HT1080 (cell line): ENCODE measurements at places on chromosomes 16 and 17. TPM values are rescaled to one million over a fixed set of nuclear protein-coding genes. Genes with fewer than 3 reads are reported as not detected.
A peak's percentile ranks its signal among the peaks of the same experiment; 100 is the strongest.

DNA sequence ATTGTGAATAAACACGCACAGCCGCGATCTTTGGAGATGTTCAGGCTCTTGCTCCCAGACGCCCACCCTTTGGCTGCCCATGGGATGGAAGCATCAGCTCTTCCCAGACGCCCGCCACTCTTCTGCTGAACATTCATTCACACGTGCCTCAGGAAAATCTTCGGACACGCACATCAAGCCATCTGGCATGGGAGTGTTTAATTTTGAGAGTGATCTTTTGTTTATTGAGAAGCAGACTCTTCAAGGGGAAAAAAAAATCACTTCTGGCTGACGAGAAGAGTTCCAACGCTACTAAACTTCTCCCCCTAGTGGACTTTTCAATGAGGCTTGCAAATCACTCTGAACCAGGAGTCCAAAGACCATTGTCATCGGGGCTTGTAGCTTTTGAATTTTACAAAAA is 62.0 kb upstream of the NUDT7 start:
- peak; percentile 56 for DNase-seq

DNA sequence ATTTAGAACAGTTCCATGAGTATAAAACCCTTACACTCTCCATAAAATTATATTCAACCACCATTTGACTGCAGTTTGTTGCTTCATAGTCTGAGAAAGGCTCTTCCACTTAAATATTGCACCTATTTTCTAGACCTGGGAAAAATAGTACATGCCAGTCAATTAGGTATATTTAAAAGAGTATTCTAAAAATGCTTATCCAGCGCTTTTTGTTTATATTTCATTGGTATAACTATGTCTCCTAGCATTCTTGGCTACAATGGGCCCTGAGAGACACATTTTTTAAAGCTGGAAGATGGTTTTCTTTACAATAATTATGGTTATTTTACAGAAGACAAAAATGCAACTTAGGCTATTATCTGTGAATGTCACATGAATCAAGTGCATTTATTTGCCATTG is 439.4 kb downstream of the KCNJ18 start:
- DNase-seq: no peak

The GPRC5B gene
- 1.2 and 2.7 TPM in 2 replicates for total RNA-seq

The PIPOX gene
- 0.14 and 0.33 TPM in 2 replicates for total RNA-seq

DNA sequence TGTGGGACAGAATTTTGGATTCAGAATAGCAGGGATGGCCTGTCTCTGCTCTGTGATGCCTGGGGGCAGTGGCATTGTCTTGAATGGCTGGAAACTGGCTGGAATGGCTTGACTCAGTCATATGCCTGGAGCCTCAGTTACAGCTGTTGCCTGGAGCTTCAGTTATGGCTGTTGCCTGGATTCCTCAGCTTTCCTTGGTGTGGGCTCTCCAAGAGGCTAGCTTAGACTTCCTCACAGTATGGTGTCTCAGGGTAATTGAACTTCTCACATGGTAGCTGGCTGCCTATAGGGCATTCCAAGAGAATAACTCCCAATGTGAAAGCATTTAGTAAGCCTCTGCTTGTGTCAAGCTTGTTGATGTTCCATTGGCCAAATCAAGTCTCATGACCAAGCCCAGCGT is 21.1 kb downstream of the KRT23 start:
- DNase-seq: no peak

- no peak for DNase-seq
These were observed 2.9 kb upstream of the ZSCAN10 start for GRCh38 chr16:3101841-3102470.

GRCh38 chr17:64355536-64356303 is 34.9 kb downstream of the PECAM1 start:
- DNase-seq: peak; percentile 85

DNA sequence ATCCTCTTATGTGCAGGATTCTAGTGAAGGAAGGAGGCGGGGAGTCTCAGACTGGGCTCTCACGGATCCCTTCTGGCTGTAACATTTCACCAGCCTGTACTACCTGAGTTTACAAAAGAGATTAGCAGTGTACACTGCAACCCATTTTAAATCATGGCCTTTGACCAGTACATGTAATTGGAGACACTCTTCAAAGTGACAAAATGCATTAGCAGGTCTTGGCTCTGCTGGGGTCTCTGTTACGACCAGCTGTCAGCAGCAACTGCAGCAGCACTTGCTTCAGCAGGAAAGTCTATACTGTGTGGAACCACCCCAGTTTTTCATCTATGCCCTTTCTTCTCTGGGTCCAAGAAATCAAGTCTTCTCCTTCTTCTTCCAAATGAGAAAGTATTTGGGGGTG is 322.8 kb upstream of the ASIC2 start:
- DNase-seq: no peak

DNA sequence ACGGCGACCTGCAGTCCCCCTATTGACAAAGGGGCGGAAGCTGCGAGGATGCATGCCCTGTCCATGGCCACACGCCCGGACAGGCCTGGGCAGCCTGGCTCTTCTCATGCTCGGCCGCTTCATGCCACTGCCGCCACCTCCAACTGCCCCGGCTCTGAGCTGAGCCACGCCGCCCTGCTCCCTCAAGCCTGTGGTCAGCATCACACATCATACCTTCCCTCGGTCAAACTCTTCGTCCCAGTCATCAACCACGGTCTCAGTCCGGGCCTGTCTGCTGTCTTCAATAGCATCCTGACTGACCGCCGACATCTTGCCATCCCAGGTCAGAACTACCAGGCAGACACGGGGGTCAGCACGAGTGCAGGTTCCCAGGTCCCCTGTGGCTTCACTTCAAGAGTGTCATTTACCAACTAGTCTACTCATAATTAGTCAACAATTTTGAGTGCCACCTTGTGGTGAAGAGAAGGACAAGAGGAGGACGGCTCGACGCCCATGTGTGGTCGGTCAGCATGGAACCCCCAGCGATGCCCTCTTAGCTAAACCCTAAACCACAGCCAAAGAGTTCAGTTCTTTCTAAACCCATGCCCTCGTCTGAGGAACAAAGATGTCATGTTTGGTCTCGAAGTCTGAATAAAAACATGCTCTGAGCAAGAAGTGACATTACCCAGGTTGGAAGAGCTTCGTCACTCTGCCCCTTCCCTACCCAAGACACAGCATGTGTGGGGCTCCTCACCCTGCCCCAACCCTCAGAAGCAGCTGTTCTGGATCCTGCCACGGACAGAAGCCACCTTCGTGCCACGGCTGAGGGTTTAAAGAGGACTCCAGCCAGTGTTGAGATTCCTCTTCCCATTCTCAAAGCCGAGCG is 16.9 kb upstream of the CYTH1 start:
- no peak for DNase-seq

The CMTM1 gene
- total RNA-seq: 6.5 and 8.7 TPM in 2 replicates

- no peak for DNase-seq
These were observed 401.6 kb downstream of the NPIPA7 start for GRCh38 chr16:16780588-16780987.

DNA sequence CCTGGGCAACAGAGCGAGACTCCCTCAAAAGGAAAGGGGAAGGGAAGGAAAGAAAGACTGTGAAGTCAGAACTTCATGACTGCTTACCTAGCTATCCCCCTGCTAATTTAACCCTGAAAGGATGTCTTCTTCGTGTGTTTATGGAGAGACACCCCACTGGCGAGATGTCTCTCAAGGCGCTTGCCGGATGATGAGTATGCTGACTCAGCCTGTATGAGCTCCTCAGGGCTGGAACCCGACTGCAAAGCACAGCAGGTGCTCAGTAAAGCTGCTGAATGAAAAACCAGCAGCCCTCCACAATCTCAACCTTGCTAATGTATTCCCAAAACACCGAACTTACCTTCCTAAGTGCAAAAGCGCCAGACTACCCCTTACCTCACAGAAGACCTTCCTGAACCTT is 2.3 kb downstream of the ANKFY1 start:
- DNase-seq: no peak

The KCTD11 gene
- 4.7 and 5.8 TPM in 2 replicates for total RNA-seq

The STX1B gene
- total RNA-seq: 1.0 and 2.1 TPM in 2 replicates

DNA sequence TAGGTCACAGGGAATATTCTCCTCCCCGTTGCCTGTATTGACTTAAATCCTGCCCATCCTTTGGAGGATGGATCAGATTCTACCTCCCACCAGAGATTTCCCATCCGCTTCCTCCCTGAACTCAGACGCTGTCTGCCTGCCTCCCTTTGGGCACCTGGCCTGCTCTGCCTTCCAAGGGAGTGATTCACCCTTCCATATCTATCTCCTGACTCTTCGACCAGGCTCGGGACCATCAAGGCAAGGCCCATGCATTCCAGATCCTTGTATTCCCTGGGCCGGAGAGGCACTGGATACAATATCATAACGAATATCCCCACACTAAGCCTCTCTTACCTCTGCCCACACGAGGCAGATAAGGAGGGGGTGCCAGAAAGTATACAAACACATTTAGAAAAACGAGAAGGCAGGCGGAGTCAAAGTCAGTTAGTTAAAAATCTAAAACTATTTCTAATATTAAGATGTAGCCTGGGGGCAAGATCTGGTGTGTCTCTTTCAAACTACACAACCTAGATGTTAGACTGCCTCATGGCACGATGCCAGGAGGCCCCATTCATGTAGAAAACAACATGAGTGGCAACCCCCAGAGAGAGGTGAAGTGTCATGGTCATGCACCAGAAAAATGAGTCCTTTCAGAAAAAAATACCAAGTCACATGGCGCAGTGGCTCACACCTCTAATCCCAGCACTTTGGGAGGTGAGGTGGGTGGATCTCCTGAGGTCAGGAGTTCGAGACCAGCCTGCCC is 9.2 kb downstream of the PMP22 start:
- DNase-seq: no peak

DNA sequence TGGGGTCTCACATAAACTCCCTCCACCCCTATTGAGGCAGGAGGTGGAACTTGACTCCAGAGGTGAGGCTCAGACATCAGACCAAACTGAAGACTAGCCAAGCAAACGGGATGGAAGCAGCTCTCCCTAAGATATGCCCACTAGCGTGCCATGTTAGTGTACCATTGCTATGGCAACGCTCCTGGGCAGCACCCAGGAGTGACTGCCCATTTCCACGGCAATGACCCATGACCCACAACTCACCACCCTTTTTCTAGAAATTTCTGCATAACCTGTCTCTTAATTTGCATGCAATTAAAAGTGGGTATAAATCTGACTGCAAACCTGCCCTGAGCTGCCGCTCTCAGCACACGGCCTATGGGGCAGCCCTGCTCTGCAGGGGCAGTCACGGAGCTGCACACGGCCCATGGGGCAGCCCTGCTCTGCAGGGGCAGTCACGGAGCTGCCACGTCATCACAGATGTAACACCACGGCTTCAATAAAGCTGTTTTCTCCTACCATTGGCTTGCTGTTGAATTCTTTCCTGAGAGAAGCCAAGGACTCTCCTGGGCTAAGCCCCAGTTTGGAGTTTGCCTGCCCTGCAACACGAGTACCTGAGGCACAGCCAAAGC is 164.3 kb downstream of the RBFOX3 start:
- DNase-seq: no peak

DNA sequence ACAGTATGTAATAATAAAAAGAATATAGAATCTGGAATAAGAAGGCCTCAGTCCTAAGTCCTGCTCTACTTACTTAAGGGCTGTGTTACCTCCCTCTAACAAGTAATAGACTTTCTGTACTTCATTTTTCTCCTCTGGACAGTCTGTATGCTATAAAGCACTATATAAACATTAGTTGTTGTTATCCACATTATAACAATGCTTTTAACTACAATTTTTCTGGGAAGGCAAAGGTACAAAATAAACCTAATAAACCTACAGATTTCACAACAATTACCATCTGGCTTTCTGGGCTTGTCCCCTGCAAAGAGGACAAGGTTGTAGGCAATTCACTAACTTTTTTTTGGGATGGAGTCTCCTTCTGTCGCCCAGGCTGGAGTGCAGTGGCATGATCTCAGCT is 32.7 kb downstream of the RFFL start:
- DNase-seq: no peak

The C16orf74 gene
- total RNA-seq: 46.0 and 55.2 TPM in 2 replicates

The MT1F gene
- total RNA-seq: not detected in 2 replicates

GRCh38 chr17:57532556-57532955 is 212.5 kb downstream of the CCDC182 start:
- DNase-seq: no peak
